ENCODE measurements at places on chromosomes 1 and 21.

GRCh38 chr1:161702250-161702649 lies 4.8 kb upstream of the FCRLA start:
- no peak for DNase-seq

- DNase-seq = no peak
These were observed 20.9 kb downstream of the RNF187 start for GRCh38 chr1:228507961-228508652.

GRCh38 chr1:43232074-43232473 lies 37.7 kb upstream of the TMEM125 start:
- no peak for DNase-seq

GRCh38 chr1:60969971-60970509 lies 112.3 kb upstream of the NFIA start:
- DNase-seq = no peak

DNA sequence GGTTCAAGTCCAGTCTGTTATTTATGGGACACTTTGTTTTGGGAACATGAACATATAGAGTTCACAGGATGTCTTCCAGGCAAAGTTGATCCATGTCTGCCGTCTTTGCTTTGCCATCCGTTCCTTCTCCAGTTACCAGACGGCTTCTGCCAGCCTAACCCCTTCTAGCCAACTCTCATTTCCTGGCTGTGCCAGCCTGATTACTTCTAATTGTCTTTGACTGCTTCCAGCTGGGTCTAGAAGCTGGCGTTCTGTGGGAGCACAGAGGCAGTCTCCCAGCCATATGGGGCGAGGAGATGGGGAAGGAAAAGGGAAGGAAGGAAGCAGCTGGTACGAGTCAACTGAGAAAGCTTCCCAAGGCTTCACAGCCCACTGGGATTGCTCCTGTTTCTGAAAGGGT lies 3.1 kb upstream of the HUNK start:
- no peak for DNase-seq

GRCh38 chr1:202306535-202307345 lies 35.0 kb downstream of the UBE2T start:
- no peak for DNase-seq

- DNase-seq = no peak
These were observed 46.6 kb downstream of the TENT5C start for GRCh38 chr1:117652421-117652820.

DNA sequence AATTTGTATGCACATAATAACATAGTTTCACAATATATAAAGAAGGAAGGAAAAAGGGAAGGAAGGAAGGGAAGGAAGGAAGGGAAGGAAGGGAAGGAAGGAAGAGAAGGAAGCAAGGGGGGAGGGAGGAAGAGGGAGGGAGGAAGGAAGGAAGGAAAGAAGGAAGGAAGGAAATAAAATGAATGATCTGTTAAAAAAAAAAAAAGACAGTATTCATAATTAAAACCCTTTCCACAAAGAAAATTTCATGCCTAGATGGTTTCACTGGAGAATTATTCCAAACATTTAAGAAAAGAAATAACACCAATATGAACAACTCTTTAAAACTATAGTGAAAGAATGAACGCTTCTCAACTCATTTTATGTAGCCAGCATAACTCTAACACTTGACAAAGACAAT lies 44.8 kb downstream of the CDKN2C start:
- no peak for DNase-seq

GRCh38 chr1:149937759-149938158 lies 1.1 kb upstream of the MTMR11 start:
- no peak for DNase-seq

- no peak for DNase-seq
These were observed 8.1 kb downstream of the SNX7 start for GRCh38 chr1:98669355-98670296.

GRCh38 chr1:186409091-186409490 lies 33.5 kb downstream of the ODR4 start:
- peak; percentile 36 for DNase-seq

GRCh38 chr1:201628490-201628889 lies 89.6 kb downstream of the NAV1 start:
- DNase-seq = no peak

- no peak for DNase-seq
These were observed 32.1 kb downstream of the RABGAP1L start for GRCh38 chr1:174191349-174191862.

- DNase-seq = no peak
These were observed 6.1 kb downstream of the CD1C start for GRCh38 chr1:158295791-158296190.

- DNase-seq = no peak
These were observed 37.0 kb downstream of the CAPN9 start for GRCh38 chr1:230784163-230784562.

- DNase-seq = no peak
These were observed 81.7 kb upstream of the DUSP10 start for GRCh38 chr1:221823561-221823960.

DNA sequence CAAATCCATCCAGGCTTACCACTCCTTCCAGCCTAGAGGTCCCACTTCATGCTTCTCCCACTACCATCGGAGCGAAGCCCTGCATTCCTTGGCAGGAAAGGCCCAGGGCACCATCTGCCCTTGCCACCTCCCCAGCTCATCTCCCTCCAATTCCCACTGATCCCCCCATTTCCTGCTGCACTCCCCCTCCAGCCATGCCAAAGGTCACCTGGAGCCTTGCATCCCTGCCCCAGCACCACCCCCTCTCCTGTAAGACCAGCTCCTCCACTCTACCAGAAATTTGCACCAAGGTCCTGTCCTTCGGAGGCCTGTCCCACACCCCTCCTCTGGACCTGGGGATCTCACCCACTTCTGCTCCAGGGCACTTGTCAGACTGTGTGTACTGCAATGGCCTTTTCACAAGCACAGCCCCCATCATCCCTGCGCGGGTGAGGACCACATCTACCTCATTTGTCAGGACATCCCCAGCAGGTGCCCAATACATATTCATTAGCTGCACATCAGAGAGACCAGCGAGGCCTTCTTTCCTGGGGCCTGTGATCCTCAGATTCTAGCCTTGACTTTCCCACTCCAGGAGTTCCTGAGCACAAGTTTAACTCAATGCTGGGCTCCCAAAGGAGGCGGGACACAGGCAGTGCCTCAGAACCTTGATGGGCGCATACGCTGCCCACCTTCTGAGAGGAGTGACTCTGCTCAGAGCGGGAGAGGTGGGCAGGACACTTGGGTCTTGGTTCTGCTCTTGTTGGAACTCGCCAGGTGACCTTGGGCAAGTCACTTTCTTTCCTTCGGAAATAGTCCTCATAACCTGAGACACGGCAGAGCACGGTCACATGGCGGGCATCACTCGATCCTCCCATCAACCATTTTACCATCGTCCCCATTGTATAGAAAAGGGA lies 49.9 kb upstream of the EDN2 start:
- no peak for DNase-seq

DNA sequence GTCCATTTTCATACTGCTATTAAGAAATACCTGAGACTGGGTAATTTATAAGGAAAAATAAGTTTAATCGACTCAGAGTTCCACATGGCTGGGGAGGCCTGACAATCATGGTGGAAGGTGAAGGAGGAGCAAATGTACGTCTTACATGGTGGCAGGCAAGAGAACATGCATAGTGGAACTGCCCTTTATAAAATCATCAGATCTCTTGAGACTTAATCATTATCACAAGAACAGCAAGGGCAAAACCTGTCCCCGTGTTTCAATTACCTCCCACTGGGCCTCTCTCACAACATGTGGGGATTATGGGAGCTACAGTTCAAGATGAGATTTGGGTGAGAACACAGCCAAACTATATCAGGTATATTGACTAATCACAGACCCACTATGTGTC lies 370.2 kb upstream of the USP24 start:
- DNase-seq = no peak

GRCh38 chr1:91707114-91707889 lies 178.6 kb downstream of the TGFBR3 start:
- no peak for DNase-seq

DNA sequence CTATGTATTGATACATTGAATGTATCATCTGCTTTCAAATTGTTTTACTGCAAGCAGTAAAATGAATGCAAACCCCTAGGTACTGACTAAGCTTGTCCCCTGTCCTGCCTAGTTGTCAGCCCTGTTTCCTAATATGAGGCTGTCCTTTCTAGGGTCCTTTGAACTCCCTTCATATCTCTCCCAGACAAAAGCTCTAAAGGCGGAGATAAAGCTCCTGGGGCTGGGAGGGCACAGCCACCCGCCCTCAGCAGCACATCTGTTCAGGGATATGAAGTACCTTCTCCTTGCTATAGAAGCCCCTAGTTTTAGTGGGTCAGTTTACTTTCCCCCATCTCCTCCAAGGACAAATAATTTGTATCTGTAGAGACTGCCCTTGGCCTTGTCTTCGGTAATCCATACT lies 93.1 kb upstream of the ETS2 start:
- DNase-seq = no peak

DNA sequence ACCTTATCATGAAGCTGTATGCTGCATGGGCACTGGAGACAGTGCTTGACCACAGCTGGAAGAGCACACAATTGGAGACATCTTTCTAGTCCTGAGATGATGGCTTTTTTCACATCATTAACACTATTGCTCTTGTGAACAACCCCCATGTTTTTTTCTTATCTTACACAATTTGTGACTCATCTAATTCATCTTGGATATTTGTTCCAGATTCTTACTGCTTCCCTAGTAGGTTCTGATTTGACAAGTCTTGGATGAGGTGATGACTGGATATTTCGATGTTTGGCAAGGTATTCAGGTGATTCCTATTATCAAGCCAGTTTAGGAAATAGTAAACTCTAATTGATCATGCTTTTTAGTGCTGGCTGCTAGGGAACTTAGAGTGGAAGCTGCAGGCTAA lies 23.7 kb downstream of the HLX start:
- no peak for DNase-seq

DNA sequence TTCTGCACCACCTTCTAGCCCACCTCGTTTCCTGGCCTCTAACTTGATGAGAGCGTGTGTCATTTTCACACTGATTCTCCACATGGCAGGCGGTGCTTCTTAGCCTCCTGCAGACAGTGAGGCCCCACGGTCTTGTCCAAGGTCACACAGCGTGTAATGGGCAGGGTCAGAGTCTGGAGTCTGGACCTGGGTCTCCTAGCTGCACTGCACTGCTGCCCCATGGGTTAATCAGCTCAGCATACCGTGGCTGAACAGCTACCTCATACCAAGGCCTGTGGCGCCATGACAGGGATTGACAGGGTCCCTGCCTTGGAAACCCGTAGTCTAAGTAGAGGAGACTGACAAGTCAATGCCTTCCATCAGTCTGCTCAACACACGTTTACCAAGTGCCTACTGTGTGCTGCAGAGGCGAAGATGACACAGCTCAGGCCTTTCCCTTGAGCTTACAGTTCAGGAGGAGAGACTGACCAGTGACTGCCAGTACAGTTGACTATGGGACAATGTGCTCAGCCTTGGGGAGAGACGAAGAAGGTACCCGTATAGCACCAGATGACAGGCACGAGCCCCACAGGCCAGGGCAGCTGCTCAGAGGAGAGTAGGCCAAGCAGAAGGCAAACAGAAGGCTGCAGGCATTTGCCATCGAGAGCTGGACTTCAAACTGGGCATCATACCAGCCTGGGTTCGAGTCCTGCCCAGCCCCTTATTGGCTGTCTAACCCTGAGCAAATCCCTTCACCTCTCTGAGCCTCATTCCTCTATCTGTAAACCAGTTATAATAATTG lies 5.5 kb downstream of the PCSK9 start:
- no peak for DNase-seq

GRCh38 chr1:225813214-225813964 lies 3.5 kb downstream of the EPHX1 start:
- DNase-seq = no peak

- peak; percentile 93 for DNase-seq
These were observed at the start of gene MAGI3 for GRCh38 chr1:113389953-113390834. TSS of gene MAGI3 (plus strand) at chr1:113390515. CDS start at chr1:113391034, 519 bp downstream.

- no peak for DNase-seq
These were observed 38.4 kb downstream of the F3 start for GRCh38 chr1:94503153-94503552.

GRCh38 chr1:68043443-68044090 lies 6.9 kb downstream of the DIRAS3 start:
- DNase-seq = no peak

GRCh38 chr1:32052887-32053286 lies 19.9 kb upstream of the TMEM39B start:
- DNase-seq = no peak

DNA sequence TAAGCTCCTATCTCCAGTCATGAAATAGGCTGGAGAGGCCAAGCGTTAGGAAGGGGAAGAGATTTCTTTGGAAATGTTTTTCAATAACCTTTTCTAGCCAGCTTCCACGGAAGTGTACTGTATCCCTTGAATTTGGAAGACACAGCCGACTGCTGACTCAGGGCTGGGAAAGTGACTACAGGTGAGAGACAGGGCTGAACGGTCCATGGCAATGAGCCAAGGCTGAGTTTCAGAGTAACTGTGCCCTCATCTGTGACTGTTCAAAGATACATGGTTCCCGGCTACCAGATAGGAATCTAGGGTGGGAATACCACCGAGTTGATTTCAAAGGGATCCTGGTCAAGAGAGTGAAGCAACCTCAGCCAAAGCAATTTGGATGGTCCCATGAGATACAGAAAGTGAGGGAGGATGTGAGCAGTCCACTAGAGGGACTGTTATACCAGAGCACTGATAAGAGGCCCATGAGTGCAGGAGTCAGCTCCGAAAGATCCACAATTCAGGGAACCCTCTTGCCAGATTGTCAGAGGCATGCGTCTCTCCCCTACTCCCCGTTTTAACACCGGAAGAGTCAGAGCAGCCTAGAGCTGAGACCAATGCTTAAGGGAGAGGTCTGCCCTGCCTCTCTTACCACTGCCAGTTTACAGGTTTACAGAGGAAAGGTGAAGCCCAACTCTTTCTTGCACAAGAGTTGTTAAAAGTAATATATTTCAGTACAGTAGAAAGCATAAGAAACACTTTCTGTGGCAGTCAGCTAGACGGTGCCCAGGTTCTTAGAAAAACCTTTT lies 3.2 kb upstream of the KRTAP19-8 start:
- no peak for DNase-seq

GRCh38 chr1:78649628-78650027 lies at the start of gene IFI44:
TSS of gene IFI44 (plus strand) at chr1:78649831. CDS start at chr1:78650196, 365 bp downstream.
- peak; percentile 35 for DNase-seq

- no peak for DNase-seq
These were observed 8.2 kb upstream of the S1PR1 start for GRCh38 chr1:101228424-101229134.

- DNase-seq = no peak
These were observed 784.0 kb downstream of the MRPL39 start for GRCh38 chr21:24823247-24823646.

DNA sequence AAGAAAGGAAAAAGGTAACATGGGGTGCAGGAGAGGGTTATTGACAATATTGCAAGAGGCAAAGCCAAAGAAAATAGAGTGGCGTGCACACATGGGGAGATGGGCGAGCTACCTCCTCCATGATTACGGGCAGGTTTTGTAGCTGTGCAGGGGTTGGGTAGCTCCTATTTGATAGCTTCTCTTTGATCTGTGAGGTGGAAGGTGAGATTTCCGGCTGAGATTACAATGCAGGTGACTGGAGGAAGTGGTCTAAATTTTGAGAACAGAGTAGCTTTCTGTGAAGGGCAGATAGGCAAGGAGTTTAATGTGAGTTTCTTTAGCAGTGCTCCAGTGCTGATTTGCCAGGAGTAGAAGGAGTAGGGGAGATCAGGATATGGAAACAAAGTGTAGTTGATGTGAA lies 263.4 kb downstream of the PLA2G4A start:
- DNase-seq = no peak
